ENCODE measurements at places on chromosomes 2 and 18.

- peaks cover 7% of the 10 kb centered on the region for H3K4me1 ChIP-seq
- no peak for DNase-seq
- no peak within 1 kb of the TSS for H3K4me3 ChIP-seq
- no peak within 1 kb of the TSS for H3K27ac ChIP-seq
These were observed at the start of gene EFEMP1 for GRCh38 chr2:55923091-55923981. EFEMP1 (minus strand) TSS chr2:55923782; CDS start chr2:55922440, 1,342 bp downstream.

GRCh38 chr2:208545403-208546042 lies 138.9 kb downstream of the PTH2R start:
- no peaks in the 10 kb centered on the region for H3K4me1 ChIP-seq
- H3K27me3 ChIP-seq, result no peaks in the 10 kb centered on the region
- DNase-seq, result no peak
- no peaks in the 10 kb centered on the region for H3K36me3 ChIP-seq
- no peak overlapping the region for H3K27ac ChIP-seq

DNA sequence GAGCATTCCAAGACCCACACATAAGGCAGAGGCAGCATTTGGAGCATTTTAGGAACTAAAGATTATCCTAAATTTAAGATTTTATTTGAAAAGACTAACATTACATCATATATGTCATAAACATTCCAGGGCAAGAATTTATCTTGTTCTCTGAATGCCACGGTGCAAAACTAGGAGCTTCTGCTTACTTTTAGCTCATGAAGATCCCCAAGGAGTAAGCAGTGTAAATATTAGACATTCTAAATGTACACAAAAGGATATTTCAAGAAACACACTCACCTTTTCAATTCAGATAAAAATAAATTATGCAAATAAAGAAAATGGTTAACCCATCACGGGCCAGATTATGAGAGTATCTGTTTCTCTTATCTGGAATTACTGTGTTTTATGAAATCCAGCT lies 101.7 kb upstream of the ETAA1 start:
- H3K36me3 ChIP-seq, result no peaks in the 10 kb centered on the region
- no peak overlapping the region for H3K4me3 ChIP-seq
- no peaks in the 10 kb centered on the region for H3K27me3 ChIP-seq
- no peak overlapping the region for H3K27ac ChIP-seq

DNA sequence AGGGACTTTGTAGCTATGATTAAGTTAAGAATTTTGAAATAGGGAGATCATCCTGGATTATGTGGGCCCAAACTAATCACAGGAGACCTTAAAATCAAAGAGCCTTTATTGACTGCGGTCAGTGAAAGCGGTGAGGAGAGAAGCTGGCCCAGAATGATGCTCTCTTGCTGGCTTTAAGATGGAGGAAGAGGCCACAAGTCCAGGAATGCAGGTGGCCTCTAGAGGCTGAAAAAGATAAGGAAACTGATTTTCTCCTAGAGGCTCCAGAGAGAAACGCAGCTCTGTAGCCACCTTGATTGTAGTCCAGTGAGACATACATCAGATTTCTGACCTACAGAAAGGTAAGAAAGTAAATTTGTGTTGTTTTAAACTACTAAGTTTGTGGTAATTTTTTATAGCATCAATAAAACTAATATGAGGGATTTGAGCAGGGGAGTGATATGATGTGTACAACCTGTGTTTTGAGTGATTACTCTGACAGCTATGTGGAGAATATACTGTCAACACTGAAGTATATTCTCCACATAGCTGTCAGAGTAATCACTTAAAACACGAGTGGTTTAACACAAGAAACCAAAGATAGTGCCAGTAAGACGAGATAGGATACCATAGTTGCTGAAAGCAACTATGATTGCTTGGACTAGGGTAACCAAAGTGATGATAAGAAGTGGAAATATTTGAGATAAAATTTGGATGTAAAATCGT lies 364.4 kb upstream of the CHST9 start:
- H3K27ac ChIP-seq, result no peak overlapping the region
- DNase-seq, result no peak
- H3K4me3 ChIP-seq, result no peak overlapping the region
- no peaks in the 10 kb centered on the region for H3K27me3 ChIP-seq
- no peaks in the 10 kb centered on the region for H3K36me3 ChIP-seq
